ENCODE measurements at places on chromosomes 12 and 14.

GRCh38 chr12:131826097-131826928 lies 1.9 kb upstream of the MMP17 start:
- no peak for DNase-seq

GRCh38 chr12:95146769-95147168 lies 70.5 kb downstream of the FGD6 start:
- no peak for DNase-seq

- DNase-seq, result no peak
Measured at GRCh38 chr12:92953747-92954146, 24.7 kb upstream of the EEA1 start.

DNA sequence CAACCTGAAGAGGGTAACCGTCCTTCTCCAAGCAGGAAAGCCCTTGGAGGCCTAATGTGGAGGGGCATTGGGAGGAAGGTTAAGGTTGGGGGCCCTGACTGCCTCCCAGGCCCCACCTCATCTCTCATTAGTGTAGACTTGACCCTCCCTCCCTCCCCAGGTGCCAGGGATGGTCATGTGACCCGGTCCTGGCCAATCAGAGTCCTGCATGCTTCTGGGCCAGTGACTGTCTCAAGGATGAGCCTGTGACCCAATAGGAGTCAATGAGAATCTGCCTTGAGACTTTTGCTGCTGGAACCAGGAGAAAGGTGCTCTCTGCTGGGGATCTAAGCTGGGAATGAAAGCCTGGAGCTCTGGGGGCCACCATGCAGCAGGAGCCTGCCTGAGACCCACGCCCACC lies 70.8 kb downstream of the NCOR2 start:
- no peak for DNase-seq

DNA sequence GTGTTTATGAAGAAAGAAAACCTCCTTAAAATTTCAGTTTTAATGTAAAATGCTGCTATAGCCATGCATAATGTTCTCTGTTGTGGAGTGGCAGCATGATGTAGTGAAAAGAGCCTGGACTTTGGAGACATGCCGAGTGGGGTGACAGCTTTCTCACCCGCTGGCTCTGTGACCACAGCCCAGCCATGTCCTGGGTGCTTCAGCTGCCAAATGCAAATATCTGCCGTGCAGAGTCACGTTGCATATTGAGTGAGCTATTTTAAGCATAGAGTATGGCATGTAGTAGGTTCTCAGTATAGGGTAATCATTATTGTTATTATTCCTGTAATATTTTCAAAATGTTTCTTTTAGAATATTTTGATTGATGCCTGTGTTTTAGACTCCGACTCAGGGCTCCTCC lies 15.5 kb upstream of the TCTN2 start:
- no peak for DNase-seq

DNA sequence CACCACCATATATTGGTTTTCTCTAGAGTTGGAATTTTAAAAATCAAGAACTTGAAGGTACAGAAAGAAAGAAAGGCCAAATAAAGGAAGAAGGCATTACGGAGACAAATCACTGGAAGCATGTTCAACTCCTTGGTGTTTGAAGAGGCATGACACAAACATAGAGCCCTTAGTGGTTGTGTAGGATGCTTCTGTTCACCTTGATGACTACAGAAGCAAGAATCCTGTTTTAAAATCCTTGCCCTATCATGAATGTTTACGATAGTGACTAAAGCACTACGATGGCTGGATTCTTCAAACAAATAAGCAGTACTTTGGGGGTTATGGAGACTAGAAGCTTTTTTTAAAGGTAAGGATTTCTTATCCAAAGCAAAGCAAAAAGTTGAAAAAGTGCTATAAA lies 10.3 kb upstream of the ISM2 start:
- no peak for DNase-seq

DNA sequence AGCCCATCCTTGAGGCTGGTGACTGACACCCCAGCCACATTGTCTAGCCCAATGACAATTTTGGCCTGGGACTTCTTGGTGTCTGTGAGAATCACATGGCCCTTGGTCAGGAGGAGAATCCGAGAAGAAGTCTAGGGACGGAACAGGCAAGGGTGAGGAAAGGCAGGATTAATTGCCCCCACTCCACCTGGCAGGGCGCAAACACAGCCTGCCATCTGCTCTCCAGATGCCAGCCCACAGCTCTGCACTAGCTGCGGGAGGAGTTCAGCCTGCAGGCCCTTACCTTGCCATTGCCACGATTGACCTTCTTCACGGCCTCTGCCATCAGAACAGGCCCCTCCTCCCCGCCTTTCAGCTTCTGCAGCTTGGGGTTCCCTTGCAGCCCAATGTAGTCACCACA lies 13.1 kb upstream of the TAC3 start:
- no peak for DNase-seq

DNA sequence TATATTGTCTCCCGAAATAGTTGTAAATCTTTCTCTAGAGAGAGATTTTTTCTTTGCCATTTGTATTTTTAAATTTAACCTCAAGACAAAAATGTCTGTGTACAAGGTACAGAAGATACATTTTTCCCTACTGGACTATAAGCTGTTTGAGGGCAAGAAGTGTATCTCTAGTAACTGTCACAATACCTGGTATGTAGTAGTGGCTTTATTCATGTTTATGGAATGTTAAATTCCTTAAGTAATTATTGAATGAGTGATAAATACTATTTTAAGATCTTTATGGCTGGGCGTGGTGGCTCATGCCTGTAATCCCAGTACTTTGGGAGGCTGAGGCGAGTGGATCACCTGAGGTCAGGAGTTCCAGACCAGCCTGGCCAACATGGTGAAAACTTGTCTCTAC lies 24.4 kb upstream of the CDK17 start:
- DNase-seq, result no peak

- DNase-seq, result no peak
Measured at GRCh38 chr14:55085060-55085660, 33.7 kb downstream of the MAPK1IP1L start.

DNA sequence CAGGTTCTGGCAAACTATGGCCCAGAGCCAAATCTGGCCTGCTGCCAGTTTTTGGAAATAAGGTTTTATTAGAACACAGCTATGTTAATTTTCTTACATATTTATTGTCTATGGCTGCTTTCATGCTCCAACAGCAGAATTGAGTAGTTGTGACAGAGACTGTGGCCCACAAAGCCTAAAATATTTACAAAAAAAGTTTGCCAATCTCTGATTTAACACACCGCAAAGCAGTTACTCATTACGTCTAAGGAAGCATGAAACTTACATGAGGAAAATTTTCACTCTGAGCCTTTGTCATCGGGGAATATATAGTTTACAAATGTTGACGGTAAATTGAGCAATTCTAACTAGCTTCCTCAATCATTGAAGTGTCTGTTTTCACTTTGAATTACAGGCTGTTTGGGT lies 96.5 kb downstream of the UNC79 start:
- no peak for DNase-seq

GRCh38 chr14:101858791-101859537 lies 97.5 kb downstream of the PPP2R5C start:
- no peak for DNase-seq

Data from substantia nigra (tissue), 51 donors.